Activated CD8-positive, alpha-beta memory T cell treated with anti-CD3 and anti-CD28 coated beads, Interleukin-2, amount 10 ng/mL, durations not matched to agents 7 days and 5 days (primary cell): ENCODE measurements at places on chromosomes 5 and 9. TPM values are rescaled to one million over a fixed set of nuclear protein-coding genes. Genes with fewer than 3 reads are reported as not detected.

Gene SLC24A2
- not detected for total RNA-seq

Gene DOCK8
- 389 TPM for total RNA-seq

Gene FOXD4L6
- not detected for total RNA-seq

Gene SPATA31D4
- not detected for total RNA-seq

Gene B4GALT7
- 16.8 TPM for total RNA-seq

DNA sequence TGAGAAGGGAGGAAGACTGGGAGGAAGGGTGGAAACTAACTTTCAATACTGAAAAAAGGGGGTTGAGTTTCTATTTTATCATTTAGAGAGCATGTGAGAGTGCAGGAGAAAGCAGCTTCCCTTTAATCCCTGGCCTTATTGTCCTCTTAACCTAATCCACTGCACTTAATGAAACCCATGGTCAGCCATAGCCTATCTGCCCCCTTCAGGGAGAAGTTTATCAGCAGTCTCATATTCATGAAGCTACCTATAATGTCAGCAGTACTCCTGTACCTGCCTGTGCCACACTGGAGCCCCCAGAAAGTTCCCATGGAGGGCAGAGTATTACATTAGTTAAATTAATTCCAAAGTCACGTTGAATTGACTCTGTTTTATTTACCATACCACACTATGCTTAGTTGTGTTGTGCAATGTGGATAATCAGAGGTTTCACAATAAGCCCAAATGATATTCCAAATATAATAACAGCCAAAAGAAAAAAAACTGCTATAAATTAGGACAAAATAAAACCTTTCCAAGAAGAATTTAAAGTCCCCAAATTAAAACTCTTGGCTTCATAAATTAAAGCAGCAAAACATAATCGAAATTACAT is 62.9 kb downstream of the MUSK start:
- no peak overlapping the region for H3K4me3 ChIP-seq
- no peaks in the 10 kb centered on the region for H3K27me3 ChIP-seq
- H3K4me1 ChIP-seq = no peaks in the 10 kb centered on the region
- no peaks in the 10 kb centered on the region for H3K36me3 ChIP-seq
- H3K27ac ChIP-seq = no peak overlapping the region

DNA sequence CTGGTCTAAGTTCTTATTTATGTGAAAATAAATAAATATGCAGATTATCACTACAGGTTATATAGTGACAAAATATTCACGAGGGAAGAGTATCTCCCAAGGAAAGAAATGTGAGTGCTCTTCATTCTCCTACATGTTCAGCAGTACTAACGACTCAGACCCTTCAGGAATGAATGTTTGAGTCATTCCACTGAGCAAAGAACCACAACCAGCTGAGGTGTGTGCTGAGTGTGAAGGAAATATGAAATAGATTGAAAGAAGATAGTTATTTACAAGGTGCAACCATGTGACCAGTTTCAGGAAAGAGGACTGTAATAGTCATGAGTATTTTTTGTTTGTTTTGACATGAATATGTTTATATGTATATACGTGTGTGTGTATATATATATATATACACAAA is 228.7 kb downstream of the TUSC1 start:
- H3K4me3 ChIP-seq = no peak overlapping the region
- no peaks in the 10 kb centered on the region for H3K27me3 ChIP-seq
- H3K36me3 ChIP-seq = no peaks in the 10 kb centered on the region
- H3K27ac ChIP-seq = no peak overlapping the region

- no peaks in the 10 kb centered on the region for H3K27me3 ChIP-seq
- H3K36me3 ChIP-seq = no peaks in the 10 kb centered on the region
- H3K27ac ChIP-seq = no peak overlapping the region
Measured at GRCh38 chr5:99076723-99077640, 148.2 kb upstream of the CHD1 start.

- H3K4me1 ChIP-seq = no peaks in the 10 kb centered on the region
- H3K36me3 ChIP-seq = no peaks in the 10 kb centered on the region
- H3K27ac ChIP-seq = no peak overlapping the region
- no peaks in the 10 kb centered on the region for H3K27me3 ChIP-seq
- DNase-seq = no peak
Measured at GRCh38 chr5:147731431-147732290, 50.9 kb downstream of the JAKMIP2 start.

- DNase-seq = no peak
- H3K27ac ChIP-seq = no peak overlapping the region
- peaks cover 13% of the 10 kb centered on the region for H3K36me3 ChIP-seq
- H3K4me3 ChIP-seq = no peak overlapping the region
- peaks cover 3% of the 10 kb centered on the region for H3K4me1 ChIP-seq
- no peaks in the 10 kb centered on the region for H3K27me3 ChIP-seq
Measured at GRCh38 chr5:142897328-142897727, 127.2 kb downstream of the ARHGAP26 start.

DNA sequence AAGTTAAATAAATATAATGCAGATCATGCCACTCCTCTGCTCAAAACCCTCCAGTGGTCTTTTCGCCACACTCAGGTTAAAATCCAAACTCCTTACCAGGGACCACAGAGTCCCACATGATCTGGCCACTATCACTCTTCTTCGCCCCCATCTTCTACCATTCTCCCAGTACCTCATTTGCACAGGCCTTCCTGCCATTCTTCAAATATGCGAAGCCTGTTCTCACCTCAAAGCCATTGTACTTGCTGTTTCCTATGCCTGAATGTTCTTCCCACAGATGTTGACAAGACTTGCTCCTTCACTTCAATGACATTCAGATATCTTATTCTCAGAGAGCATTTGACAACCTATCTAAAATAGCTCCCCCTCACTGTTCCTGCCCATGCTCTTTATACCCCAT is 10.9 kb downstream of the TEX10 start:
- peaks cover 10% of the 10 kb centered on the region for H3K4me1 ChIP-seq
- no peaks in the 10 kb centered on the region for H3K27me3 ChIP-seq
- H3K27ac ChIP-seq = no peak overlapping the region
- H3K36me3 ChIP-seq = peaks cover 48% of the 10 kb centered on the region
- H3K4me3 ChIP-seq = no peak overlapping the region

DNA sequence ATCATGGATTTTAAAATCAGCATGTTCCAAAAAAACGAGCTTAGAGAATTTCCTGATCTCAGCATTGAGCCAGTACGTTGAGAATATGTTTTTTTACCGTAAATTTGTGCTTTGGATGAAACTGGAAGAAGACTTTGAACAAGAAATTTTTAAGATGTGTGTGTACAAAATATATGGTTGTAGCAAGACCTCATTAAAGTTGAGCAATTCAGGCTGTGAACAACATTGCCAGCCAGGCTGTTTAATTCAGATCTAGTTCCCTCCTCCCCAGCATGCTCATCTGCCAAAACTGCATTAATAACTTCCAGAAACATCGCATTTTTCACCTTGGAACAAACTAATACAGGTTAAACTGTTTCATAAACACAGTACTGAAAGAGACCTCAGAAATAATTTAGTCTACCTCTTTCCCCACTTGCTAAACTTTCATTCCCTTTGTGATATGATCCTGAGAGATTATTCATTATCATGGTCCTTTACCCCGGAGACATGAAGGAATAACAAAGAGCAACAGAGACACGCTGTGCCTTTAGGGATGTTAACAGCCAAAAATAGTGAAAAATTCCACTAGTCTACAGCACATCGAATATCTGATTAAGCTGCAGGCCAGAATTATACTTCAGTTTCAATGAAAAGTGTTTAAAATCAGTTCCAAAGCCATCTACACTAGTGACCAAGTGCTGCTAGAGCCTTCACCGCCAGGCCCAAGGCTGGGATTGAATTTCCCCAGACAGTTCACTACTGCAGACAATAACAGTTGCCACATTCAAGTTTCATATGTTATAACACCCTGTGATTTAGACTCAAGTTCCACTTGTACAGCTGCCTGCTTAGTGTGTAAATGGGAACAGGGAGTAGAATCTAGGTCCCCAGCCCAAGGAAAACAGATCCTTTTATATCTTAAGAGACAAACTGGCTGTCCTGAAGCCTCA is 89.6 kb downstream of the EFNA5 start:
- H3K27me3 ChIP-seq = peaks cover 28% of the 10 kb centered on the region
- no peak overlapping the region for H3K4me3 ChIP-seq
- no peaks in the 10 kb centered on the region for H3K4me1 ChIP-seq
- no peak for DNase-seq
- no peaks in the 10 kb centered on the region for H3K36me3 ChIP-seq
- no peak overlapping the region for H3K27ac ChIP-seq

DNA sequence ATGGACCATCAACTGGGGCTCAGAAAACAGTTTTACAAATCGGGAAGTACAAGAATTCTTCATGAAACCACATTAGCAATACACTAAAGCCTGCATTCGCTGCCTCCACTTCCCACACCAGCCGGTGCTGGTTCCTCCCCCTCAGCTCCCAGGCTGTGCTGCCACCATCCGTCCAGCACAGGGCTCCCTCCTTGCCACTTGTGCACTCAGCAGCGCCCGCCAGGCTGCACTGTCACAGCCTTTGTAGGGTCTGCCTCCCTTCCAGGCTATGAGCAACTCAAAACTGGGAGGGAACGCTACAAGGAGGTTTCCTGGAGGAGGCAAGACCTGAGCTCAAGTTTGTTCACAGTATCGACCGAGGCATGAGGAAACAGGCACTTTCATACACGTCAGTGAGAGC is 7.7 kb downstream of the MAPK9 start:
- no peak for DNase-seq
- H3K4me1 ChIP-seq = no peaks in the 10 kb centered on the region
- peaks cover 75% of the 10 kb centered on the region for H3K36me3 ChIP-seq
- H3K4me3 ChIP-seq = no peak overlapping the region

DNA sequence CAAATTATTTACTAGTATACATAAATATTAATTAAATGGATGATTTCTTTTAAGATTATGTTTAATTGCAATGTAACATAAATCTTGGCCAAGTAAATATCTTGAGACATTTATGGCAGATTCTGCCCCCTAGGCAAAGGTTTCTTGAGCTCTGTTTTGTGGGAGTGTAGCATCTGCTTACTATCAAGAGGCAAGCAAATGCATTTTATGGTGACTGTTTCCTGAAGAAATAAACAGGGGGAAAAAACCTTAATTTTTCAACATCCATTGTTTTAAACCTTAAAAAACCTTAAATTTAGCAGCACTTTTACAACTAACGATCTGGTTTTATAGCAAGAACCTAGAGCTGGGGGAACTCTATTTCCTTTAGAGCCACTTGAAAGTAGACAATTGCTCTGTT is 25.7 kb upstream of the FREM1 start:
- H3K4me3 ChIP-seq = no peak overlapping the region
- no peaks in the 10 kb centered on the region for H3K36me3 ChIP-seq
- H3K27me3 ChIP-seq = no peaks in the 10 kb centered on the region
- H3K4me1 ChIP-seq = no peaks in the 10 kb centered on the region
- DNase-seq = no peak

- H3K36me3 ChIP-seq = no peaks in the 10 kb centered on the region
- H3K27me3 ChIP-seq = no peaks in the 10 kb centered on the region
- H3K4me3 ChIP-seq = no peak overlapping the region
- no peak for DNase-seq
- H3K27ac ChIP-seq = no peak overlapping the region
Measured at GRCh38 chr5:125399885-125400284, 653.4 kb upstream of the ZNF608 start.

DNA sequence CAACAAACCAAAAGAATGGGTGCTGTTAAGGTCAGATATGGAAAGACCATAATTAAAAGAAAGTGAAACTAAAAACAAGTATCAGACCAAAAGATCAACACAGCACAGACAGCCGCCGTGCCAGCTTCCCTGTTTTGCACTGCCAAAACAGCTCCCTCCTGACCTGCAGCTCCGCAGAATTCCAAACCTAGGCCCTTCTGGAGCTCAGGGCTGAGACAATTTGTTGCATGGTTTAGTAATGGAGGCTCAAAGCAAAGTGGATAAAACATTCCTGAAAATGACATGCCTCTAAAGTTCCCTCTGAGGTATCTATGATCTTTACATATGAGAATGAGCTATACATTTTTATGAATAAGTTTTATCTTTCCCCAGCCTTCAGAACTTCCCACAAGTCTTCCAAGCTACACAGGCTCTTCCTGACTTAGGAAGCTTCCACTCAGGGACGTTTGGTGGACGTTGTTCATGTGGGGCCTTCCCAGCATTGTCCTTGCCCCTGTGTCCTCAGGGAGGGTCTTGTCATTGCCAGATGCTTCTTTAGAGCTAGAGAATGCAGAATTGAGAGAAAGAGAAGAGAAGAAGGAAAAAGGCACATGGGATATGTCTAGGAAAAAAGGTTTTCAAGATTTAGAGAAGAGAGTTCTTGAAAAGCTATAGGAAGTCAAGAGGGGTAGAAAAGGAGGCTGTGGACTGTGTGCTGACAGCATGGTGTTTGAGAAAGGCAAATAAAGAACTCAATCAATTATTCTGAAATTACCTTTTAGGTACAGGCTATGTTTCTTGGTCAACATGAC is 28.4 kb upstream of the SSBP2 start:
- H3K4me3 ChIP-seq = peak overlapping the region; percentile 73
- DNase-seq = peak; percentile 63
- H3K36me3 ChIP-seq = peaks cover 8% of the 10 kb centered on the region
- H3K4me1 ChIP-seq = peaks cover 17% of the 10 kb centered on the region

GRCh38 chr5:172506921-172507320 is 52.6 kb upstream of the SH3PXD2B start:
- H3K27ac ChIP-seq = no peak overlapping the region
- H3K36me3 ChIP-seq = no peaks in the 10 kb centered on the region
- H3K27me3 ChIP-seq = no peaks in the 10 kb centered on the region
- DNase-seq = peak; percentile 16
- no peaks in the 10 kb centered on the region for H3K4me1 ChIP-seq
- H3K4me3 ChIP-seq = no peak overlapping the region

GRCh38 chr5:63125862-63126261 is 547.2 kb downstream of the LRRC70 start:
- H3K36me3 ChIP-seq = no peaks in the 10 kb centered on the region
- no peak overlapping the region for H3K27ac ChIP-seq
- DNase-seq = no peak
- H3K4me3 ChIP-seq = no peak overlapping the region

DNA sequence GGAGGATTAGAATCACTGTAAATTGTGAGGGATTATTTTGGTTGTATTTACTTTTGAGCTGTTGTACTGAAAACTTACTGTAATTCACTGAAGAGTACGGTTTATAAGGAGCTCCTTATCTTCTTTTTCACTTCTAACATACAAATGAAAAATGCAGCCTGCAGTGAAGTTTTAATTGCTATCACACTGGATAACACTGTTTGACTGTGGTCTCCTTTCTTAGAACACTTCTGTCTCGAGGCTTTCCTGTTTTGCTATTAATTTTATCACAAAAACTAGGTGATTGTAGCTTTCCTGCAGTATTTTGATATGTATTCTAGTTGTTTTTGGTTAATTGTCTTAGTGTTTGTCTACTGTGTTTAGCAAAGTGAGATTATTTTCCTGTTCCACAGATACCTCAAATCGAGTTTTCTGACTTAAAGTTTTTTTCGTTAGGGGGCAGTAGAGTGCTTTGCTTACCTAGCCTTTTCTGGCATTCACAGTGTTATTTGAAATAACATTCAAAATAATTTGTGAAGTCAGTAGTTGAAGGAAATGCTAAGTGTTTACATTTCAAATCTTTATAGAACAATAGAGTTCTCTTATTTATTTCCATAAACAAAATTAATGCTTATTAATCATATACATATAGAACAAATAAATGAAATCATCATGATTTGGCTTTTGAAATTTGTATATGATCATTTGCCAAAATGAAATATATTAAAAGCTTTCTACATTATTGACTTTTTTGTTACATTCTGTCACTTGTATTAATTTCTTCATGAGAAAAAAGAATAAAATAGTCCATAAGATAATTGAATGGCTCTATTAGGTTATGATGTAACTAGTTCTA is 52.9 kb downstream of the COMMD10 start:
- no peak for DNase-seq
- no peak overlapping the region for H3K27ac ChIP-seq
- peaks cover 12% of the 10 kb centered on the region for H3K4me1 ChIP-seq
- H3K36me3 ChIP-seq = no peaks in the 10 kb centered on the region
- no peak overlapping the region for H3K4me3 ChIP-seq
